Fibroblast of skin of left biceps (primary cell): ENCODE measurements at places on chromosomes 2 and 18.

- no peak for DNase-seq
Observed at GRCh38 chr2:173803449-173803848, 161.7 kb downstream of the SP3 start.

- DNase-seq = peak; percentile 47
Observed at GRCh38 chr2:133422931-133423351, 145.3 kb downstream of the NCKAP5 start.

DNA sequence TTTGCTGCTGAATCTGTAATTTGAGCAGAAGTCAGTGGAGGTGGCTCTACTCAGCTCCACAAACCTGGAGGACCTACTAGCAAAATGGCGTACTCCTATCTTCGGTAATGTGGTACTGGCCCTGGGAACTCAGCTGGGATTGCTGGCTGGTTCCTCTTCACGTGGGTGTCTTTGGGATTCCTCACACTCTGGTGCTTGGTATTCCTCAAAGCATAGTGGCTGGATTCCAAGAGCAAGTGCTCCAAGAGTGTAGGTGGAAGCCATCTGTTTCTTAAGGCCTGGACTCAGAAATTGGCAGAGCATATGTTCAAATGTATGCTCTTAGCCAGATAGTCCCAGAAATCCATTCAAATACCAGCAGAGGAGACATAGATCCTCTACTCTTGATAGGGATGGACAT lies 281.9 kb upstream of the CDH7 start:
- DNase-seq = no peak

DNA sequence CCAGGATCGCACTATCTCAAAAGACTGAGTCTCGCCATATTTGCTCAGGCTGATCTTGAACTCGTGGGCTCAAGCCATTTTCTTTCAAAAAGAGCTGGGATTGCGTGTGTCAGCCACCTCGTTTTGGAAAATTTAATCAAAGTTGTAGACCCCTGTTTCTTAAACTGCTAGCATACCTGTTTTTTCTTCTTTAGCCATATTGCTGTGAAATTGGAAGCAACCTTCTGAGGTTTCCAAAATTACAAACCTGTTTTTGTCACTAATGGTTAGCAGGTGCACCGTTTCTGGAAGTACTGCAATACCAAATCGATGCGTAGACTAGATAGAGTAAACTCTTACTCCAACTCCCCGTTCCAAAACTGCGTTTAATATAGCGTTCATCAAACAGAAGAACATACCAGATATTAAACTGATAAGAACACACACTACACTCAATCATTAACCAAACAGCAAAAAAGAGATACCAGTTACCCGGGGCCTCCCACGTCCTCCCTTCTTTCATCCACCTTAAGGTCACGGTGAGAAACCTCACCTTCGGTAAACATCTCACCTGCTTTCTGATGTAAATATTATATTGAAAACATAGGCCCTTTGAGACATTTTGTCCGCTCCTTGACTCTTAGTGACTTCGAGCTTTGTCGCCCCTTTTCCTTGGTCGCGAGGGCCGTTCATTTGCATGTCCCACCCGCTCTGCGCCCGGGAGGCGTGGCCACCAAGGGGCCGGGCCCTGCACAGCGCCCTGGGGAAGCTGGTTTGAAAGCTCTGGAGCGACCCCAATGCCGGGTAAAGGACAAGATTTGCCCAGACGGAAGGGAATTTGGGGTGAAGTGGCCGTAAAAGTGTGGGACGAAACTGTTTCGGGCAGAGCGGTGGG lies at the start of gene RNU2-63P:
Gene RNU2-63P (minus strand): TSS at position 462 of the 874 bp plus-strand sequence.
- peak; percentile 92 for DNase-seq

DNA sequence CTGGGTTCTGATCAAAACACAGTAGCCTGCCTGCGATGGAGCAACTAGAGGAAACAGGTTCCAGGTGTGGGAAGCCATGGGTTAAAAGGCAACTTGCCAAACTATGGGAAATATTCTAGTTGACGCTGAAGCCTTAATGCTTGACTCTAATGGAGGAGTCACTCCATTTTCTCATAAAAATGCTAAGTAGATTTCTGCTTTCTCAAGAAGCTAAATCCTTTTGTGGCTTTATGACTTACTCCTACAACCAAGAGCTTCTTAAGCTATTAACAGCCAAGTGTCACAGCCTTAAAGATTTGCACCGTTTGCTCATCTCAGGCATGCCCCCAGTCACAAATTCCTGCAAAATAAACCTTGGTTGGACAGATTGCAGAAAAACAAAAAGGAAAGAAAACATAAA lies 25.2 kb downstream of the ANKRD44 start:
- no peak for DNase-seq

GRCh38 chr18:68177807-68178702 lies 536.9 kb downstream of the TMX3 start:
- peak; percentile 99 for DNase-seq

- DNase-seq = no peak
Observed at GRCh38 chr18:31225668-31226067, 63.0 kb upstream of the DSC1 start.

DNA sequence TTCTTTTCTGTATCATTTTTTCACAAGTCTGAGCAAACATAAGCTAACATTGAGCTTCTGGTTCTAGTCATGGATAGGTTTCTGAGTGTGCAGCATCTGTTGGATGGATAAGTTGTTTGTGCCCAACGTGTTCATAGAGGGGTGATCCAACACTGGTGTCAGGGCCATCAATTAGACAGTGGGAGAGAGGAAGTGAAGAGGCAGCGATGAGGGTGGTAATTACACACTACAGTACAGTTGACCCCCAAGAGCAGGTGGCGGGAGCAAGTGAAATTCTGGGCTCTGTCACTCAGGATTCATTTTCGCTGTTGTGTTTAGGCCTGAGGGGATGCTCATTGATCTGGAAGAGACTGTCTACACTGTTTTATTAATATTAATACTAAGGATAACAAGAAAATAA lies 180.0 kb upstream of the CXCR4 start:
- DNase-seq = no peak
